ENCODE measurements at places on chromosomes 2 and 18. TPM values are rescaled to one million over a fixed set of nuclear protein-coding genes. Genes with fewer than 3 reads are reported as not detected.
A peak's percentile ranks its signal among the peaks of the same experiment; 100 is the strongest.

CFAP221 gene
- total RNA-seq, result 3.0 TPM

KIF5C gene
- 63.3 TPM for total RNA-seq

PKP4 gene
- total RNA-seq, result 42.7 TPM

DNA sequence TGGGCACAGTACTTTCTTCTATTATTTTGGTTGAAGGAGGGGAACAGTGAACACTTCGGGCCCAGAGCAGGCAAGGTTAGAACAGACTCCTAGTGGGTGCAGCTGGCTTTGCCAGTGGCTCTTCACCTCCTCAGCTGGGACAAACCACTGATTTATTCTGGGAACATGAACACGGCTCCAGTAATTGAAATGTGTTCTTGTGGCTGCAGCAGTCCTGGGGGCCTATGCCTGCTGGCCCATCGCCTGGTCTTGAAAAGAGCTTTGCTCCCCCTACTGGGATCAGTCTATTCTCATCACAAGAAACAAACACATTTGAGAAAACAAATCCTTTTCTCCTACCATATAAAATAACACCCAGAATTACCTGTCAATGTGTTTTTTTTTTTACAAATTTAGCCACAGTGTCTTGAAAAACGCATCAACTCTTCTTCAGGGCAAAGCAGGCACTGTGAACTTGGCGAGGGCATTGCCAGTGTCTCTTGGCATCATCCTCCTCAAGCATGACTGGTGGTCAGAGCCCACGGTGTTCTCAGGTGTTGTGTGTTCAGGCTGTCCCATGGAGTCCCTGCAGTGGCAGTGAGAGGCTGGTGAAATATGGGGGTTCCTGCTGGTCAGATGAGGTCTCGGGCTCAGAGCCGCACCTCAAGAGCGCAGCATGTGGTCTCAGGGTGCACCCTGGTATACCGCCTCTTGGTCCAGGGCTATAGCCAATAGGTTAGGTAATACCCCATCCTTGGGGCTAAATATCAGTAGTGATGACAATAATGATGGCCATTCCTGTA lies 51.3 kb downstream of the RNF144A start:
- H3K36me3 ChIP-seq, result peaks cover 26% of the 10 kb centered on the region
- H3K4me3 ChIP-seq, result no peak overlapping the region
- no peak overlapping the region for H3K27ac ChIP-seq

DNA sequence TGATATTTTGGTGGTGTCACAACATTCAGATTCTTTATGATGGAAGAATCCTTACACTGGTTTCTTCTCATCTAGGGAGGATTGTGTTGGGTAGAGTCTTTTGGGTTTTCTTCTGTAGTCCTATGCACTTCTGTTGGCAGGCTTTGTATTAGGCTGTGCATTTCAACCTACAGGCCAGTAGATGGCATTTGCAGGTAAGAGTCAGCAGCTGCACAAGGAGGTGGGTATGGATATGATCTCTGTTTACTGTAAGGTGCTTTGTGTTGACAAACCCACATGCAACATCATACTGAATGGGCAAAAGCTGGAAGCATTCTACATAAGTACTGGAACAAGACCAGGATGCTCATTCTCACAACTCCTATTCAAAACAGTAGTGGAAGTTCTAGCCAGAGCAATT lies 656.8 kb downstream of the METTL4 start:
- H3K27ac ChIP-seq, result no peak overlapping the region
- DNase-seq, result no peak
- H3K4me1 ChIP-seq, result no peaks in the 10 kb centered on the region
- H3K4me3 ChIP-seq, result no peak overlapping the region
- H3K27me3 ChIP-seq, result no peaks in the 10 kb centered on the region
- H3K36me3 ChIP-seq, result peaks cover 3% of the 10 kb centered on the region

GRCh38 chr2:111924617-111925107 lies 26.3 kb downstream of the MERTK start:
- H3K4me3 ChIP-seq, result no peak overlapping the region
- H3K27me3 ChIP-seq, result no peaks in the 10 kb centered on the region
- peaks cover 14% of the 10 kb centered on the region for H3K4me1 ChIP-seq
- H3K36me3 ChIP-seq, result no peaks in the 10 kb centered on the region

- peaks cover 40% of the 10 kb centered on the region for H3K4me1 ChIP-seq
- H3K4me3 ChIP-seq, result no peak overlapping the region
- DNase-seq, result no peak
- H3K27ac ChIP-seq, result no peak overlapping the region
- peaks cover 3% of the 10 kb centered on the region for H3K36me3 ChIP-seq
- H3K27me3 ChIP-seq, result no peaks in the 10 kb centered on the region
Observed at GRCh38 chr2:236112466-236112865, 55.7 kb downstream of the GBX2 start.

DNA sequence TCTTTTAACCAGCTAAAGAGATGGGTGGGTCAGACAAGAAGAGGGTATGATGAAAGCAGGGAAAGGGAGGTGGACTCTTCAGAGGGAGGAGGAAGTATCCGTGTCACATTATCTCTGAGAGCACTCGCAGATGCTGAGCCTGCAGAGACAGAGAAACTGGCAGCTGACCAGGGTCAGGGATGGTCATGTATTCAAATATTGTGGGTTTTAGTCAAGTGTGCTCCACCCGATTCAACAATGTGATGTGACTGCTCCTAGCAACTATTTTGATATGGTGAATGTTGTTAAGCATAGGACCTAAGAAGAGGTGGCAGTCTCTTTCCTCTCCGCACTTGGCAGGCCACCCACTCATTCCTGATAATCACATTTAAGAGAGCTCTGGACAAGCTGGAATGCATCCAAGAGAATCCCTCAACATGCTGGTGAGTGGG lies 1.3 kb upstream of the CLIP4 start:
- H3K4me1 ChIP-seq, result peaks cover 26% of the 10 kb centered on the region
- H3K27me3 ChIP-seq, result peaks cover 15% of the 10 kb centered on the region
- H3K27ac ChIP-seq, result no peak overlapping the region
- no peak for DNase-seq

GRCh38 chr2:168090366-168091135 lies 156.8 kb downstream of the STK39 start:
- peaks cover under 1% of the 10 kb centered on the region for H3K4me1 ChIP-seq
- no peaks in the 10 kb centered on the region for H3K27me3 ChIP-seq
- no peak overlapping the region for H3K27ac ChIP-seq
- DNase-seq, result no peak
- H3K4me3 ChIP-seq, result no peak overlapping the region

DNA sequence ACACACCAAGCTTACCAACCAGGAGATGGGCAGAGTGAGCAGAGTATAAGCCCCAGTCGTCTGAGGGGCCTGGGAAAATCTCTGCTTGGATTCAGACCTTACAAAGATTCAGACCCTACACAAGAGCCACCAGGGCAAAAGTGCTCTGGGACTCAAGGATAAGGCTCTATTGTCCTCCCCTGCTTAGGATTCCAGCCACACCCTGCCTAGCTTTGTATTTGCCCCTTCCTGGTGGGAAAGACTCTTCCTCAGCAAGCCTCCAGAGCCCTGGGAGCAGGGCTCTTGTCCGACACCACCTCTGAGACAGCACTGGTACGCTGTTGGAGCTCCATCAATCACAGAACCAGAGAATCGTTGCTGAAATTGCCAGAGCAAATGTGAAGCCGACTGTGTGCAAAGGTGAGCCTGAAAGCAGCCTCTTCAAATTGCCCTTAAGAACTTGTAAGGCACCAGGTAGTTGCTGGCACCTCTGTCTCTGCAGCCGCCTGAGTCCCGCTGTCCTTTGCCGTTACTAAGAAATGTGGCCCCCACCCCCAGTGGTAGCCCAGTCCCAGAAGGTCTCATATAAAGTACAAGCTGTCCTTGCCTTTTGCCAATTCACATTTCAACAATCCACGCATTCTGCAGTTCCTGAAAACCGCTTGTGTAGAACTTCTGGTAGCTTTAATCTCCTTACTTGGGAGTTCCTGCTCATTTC lies 148.7 kb downstream of the CTIF start:
- H3K27me3 ChIP-seq, result no peaks in the 10 kb centered on the region
- peaks cover 12% of the 10 kb centered on the region for H3K4me1 ChIP-seq
- H3K27ac ChIP-seq, result no peak overlapping the region
- DNase-seq, result no peak
- peaks cover 12% of the 10 kb centered on the region for H3K36me3 ChIP-seq
- H3K4me3 ChIP-seq, result no peak overlapping the region

GRCh38 chr2:70937866-70938585 lies 2.3 kb downstream of the ATP6V1B1 start:
- no peak for DNase-seq
- peaks cover 7% of the 10 kb centered on the region for H3K27me3 ChIP-seq
- no peak overlapping the region for H3K27ac ChIP-seq
- H3K36me3 ChIP-seq, result no peaks in the 10 kb centered on the region

- no peak overlapping the region for H3K4me3 ChIP-seq
- no peaks in the 10 kb centered on the region for H3K27me3 ChIP-seq
- H3K36me3 ChIP-seq, result no peaks in the 10 kb centered on the region
Observed at GRCh38 chr2:207231967-207232366, 66.2 kb upstream of the KLF7 start.

GRCh38 chr2:172234716-172235691 lies 132.3 kb upstream of the DLX2 start:
- peak; percentile 22 for DNase-seq
- H3K4me1 ChIP-seq, result peaks cover 25% of the 10 kb centered on the region
- H3K36me3 ChIP-seq, result no peaks in the 10 kb centered on the region

- no peak overlapping the region for H3K27ac ChIP-seq
- no peak for DNase-seq
- no peaks in the 10 kb centered on the region for H3K27me3 ChIP-seq
- peaks cover 25% of the 10 kb centered on the region for H3K4me1 ChIP-seq
- H3K4me3 ChIP-seq, result no peak overlapping the region
Observed at GRCh38 chr2:41722668-41723369, 325.0 kb upstream of the PKDCC start.

DNA sequence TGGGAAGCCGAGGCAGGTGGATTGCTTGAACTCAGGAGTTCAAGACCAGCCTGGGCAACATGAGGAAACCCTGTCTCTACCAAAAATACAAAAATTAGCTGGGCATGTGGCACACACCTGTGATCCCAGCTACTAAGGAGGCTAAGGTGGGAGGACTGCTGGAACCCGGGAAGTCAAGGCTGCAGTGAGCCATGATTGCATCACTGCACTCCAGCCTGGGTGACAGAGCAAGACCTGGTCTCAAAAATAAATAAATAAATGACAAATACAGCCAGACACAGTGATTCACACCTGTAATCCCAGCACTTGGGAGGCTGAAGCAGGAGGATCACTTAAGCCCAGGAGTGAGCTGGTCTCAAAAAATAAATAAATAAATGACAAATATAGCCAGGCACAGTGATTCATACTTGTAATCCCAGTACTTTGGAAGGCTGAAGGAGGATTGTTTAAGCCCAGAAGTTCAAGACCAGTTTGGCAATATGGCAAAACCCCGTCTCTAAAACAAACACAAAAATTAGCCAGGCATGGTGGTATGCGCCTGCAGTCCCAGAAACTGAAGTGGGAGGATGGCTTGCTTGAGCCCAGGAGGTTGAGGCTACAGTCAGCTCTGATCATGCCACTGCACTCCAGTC lies 6.2 kb downstream of the KANSL3 start:
- no peak for DNase-seq
- no peak overlapping the region for H3K4me3 ChIP-seq
- no peak overlapping the region for H3K27ac ChIP-seq
- H3K27me3 ChIP-seq, result no peaks in the 10 kb centered on the region
- peaks cover 11% of the 10 kb centered on the region for H3K36me3 ChIP-seq

All from neural crest cell (in vitro differentiated cells).